ENCODE measurements at places on chromosomes 13 and 19. TPM values are rescaled to one million over a fixed set of nuclear protein-coding genes. Genes with fewer than 3 reads are reported as not detected.

Gene ZC3H4
- 22.1 TPM for total RNA-seq

Gene C1QTNF9B
- 2.1 TPM for total RNA-seq

Gene CPAMD8
- 13.7 TPM for total RNA-seq

Gene HTR2A
- total RNA-seq, result 0.11 TPM

Gene NCAN
- not detected for total RNA-seq

Gene ALOX5AP
- 7.2 TPM for total RNA-seq

Gene FCGBP
- total RNA-seq, result 4.1 TPM

Gene URAD
- not detected for total RNA-seq

Gene LYPD3
- total RNA-seq, result 0.38 TPM

Gene PLA2G4C
- total RNA-seq, result 35.3 TPM

Gene COL5A3
- 8.7 TPM for total RNA-seq

Gene KIR2DL3
- not detected for total RNA-seq

Gene RHPN2
- total RNA-seq, result 1.0 TPM

Gene ZNF850
- 5.2 TPM for total RNA-seq

Gene SLC5A5
- total RNA-seq, result not detected

Gene ZNF547
- total RNA-seq, result 3.6 TPM

Gene DNAAF3
- 1.8 TPM for total RNA-seq

Gene SIGLEC5
- not detected for total RNA-seq

Gene CEACAM7
- total RNA-seq, result 0.16 TPM

Gene ZNF585A
- total RNA-seq, result 11.4 TPM

Gene ZNF726
- 0.30 TPM for total RNA-seq

Gene SPTBN4
- total RNA-seq, result 6.1 TPM

Gene HCST
- 2.3 TPM for total RNA-seq

Gene ZNF154
- 4.8 TPM for total RNA-seq

Gene TRIM28
- total RNA-seq, result 136 TPM

Gene UFM1
- 26.1 TPM for total RNA-seq

Gene CRX
- not detected for total RNA-seq

Gene N4BP2L2
- total RNA-seq, result 131 TPM

Gene DUXA
- total RNA-seq, result not detected

Gene LILRB5
- total RNA-seq, result 5.7 TPM

Gene LRRC25
- total RNA-seq, result 2.4 TPM

Gene LILRA2
- 1.6 TPM for total RNA-seq

Gene ECSIT
- total RNA-seq, result 167 TPM

Gene KRTDAP
- not detected for total RNA-seq

Gene DMPK
- total RNA-seq, result 284 TPM

Gene ZNF823
- total RNA-seq, result 3.3 TPM

Gene RAB20
- 13.8 TPM for total RNA-seq

Gene FGF22
- not detected for total RNA-seq

Gene MBD3L5
- not detected for total RNA-seq

Gene LILRB3
- 4.7 TPM for total RNA-seq

Gene NALCN
- 8.3 TPM for total RNA-seq

Gene MAG
- not detected for total RNA-seq

Gene CHST8
- total RNA-seq, result 0.14 TPM

Gene SCEL
- not detected for total RNA-seq

Gene ACTN4
- total RNA-seq, result 111 TPM

Gene CTXN1
- total RNA-seq, result 0.22 TPM

Gene PPP1R12C
- total RNA-seq, result 228 TPM

Gene CLEC17A
- total RNA-seq, result not detected

Gene PAF1
- total RNA-seq, result 33.2 TPM

Gene F2RL3
- total RNA-seq, result 1.1 TPM

Gene APLP1
- total RNA-seq, result 23.9 TPM

Gene APOE
- 24.1 TPM for total RNA-seq

Gene ATCAY
- not detected for total RNA-seq

Gene TIMM50
- total RNA-seq, result 73.8 TPM

Gene CCDC61
- total RNA-seq, result 8.7 TPM

Gene PRR22
- 1.1 TPM for total RNA-seq
